ENCODE measurements at places on chromosomes 7 and 10.
A peak's percentile ranks its signal among the peaks of the same experiment; 100 is the strongest.

- DNase-seq = no peak
Measured at GRCh38 chr7:73893342-73894101, 32.6 kb downstream of the TMEM270 start.

GRCh38 chr7:29843093-29843492 is 36.8 kb downstream of the WIPF3 start:
- DNase-seq = no peak

DNA sequence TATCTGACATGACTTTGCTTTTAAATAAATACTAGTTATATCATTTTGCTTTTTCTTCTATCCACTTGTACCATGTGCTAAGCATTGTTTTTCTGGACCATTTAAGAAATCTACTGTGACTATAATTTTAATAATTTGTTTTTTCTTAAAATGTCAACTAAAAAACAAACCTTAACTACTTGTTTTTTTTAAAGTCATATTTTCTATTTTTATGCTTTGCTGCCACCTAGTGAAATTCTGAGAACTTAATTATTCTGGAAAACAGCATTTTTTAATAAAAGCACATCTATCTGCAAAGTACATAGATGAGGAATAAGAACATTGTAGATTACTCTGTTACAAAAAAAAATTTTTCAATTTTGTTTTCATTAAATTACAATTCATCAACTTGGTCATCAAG is 47.4 kb downstream of the ORC5 start:
- DNase-seq = peak; percentile 20

DNA sequence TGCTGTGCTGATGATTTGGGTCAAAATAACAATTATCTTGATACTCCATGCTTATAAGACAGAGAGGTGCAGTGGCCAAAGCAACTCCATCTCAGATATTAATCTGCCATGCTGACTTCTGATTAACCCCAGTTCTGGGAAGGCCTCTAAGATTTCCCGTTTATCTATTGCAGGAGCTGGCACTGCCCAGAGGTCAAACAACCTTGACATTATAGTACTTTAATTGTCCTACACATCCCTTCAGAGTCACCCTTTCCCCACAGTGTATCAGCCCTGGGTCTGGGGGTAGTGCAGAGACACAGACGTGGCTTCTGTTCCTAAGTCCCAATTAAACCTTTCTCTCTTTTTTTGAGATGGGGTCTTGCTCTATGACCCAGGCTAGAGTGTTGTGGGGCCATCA is 63.8 kb downstream of the PARD3 start:
- no peak for DNase-seq

- DNase-seq = no peak
Measured at GRCh38 chr10:120806081-120806480, 45.1 kb upstream of the WDR11 start.

DNA sequence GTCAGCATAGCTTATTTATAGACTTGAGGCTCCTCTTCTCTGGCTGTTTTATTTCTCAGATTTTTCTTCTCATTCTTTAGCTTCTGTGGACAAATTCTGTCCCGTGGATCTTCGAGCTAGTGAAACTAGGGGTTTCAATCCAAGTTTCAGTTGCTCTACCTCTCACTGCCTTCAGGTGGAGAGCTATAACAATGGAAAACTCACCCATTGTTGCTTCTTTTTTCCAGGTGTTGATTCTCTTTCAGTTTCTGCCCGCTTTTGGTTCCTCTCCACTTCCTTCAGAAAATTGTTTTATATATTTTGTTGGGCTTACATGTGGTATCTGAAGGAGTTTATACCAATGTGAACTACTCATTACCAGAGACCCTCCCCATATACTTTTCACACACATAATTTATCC is 266.1 kb downstream of the TCF7L2 start:
- no peak for DNase-seq

DNA sequence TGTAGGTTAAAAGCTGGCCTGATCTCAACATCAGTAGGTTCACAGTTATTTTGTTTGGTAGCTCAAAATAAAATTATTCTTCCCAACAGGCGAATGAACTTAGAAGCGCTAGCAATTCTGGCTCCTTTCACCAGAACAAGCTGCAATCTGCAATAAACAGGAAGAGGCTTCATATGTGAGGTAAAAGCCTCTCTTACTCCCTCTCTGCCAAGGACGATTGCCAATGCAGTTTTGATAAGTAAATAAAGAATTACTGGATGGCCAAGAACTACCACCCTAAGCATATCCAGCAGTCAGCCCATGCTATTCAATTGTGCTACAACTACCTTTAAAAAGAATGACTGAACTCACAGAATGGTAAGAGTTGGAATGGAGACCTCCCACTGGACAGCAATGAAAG is 150.0 kb upstream of the LAMB4 start:
- no peak for DNase-seq

DNA sequence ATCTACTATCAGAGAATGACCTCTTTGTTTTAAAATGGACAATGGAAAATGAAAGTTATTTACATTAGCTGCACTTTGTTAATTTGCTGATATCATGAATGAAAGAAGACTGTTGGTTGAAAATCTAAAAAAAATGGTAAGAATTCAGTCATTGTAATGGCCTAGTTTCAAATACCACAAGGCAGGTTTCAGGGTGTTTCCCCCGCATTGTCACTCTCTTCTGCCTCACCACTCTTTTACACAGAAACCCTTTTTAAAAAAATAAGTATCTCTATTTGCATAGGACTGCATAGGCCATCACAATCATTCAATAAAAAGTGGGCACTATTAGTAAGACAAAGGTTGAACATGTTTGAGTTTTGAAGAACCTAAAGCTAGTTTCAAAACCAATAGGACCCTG is 737.1 kb downstream of the INHBA start:
- DNase-seq = no peak

- no peak for DNase-seq
Measured at GRCh38 chr7:96045919-96046318, 273.6 kb downstream of the DYNC1I1 start.

DNA sequence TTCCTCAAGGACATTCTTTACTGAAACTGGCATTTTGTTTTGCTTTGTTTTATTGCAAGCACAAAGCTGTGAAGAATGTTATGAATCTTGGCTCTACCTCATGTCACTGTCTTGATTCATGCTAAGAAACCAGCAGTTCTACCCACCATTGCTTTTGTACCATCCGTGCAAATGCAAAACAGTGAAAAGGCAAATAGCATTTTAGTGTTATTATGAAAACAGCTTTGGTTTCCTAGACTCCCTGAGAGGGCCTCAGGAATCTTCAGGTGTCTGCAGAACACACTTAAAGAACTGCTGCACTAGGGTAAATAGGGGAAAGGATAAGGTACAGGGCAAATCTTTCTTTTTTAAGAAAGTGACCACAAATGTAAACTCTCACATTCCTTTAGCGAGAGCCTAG is 318.9 kb downstream of the AHR start:
- no peak for DNase-seq
